ENCODE measurements at places on chromosomes 7 and 10. TPM values are rescaled to one million over a fixed set of nuclear protein-coding genes. Genes with fewer than 3 reads are reported as not detected.

The STEAP4 gene
- 0.52 TPM for polyA plus RNA-seq

The ERV3-1 gene
- 5.1 TPM for polyA plus RNA-seq

The TRIM73 gene
- 0.54 TPM for polyA plus RNA-seq

The BAMBI gene
- polyA plus RNA-seq: 2.9 TPM

- no peaks in the 10 kb centered on the region for H3K36me3 ChIP-seq
- H3K27ac ChIP-seq: no peak within 1 kb of the TSS
- H3K4me1 ChIP-seq: peaks cover 14% of the 10 kb centered on the region
- H3K4me3 ChIP-seq: peak within 1 kb of the TSS; percentile 48
- peaks cover 6% of the 10 kb centered on the region for H3K27me3 ChIP-seq
- DNase-seq: peak; percentile 28
Measured at GRCh38 chr7:48035301-48035966, at the start of gene C7orf57. Gene C7orf57 (plus strand): TSS chr7:48035543. CDS start chr7:48036309, 766 bp downstream.

GRCh38 chr10:35552650-35553342 lies 52.3 kb upstream of the GJD4 start:
- peaks cover 5% of the 10 kb centered on the region for H3K36me3 ChIP-seq
- H3K4me1 ChIP-seq: peaks cover under 1% of the 10 kb centered on the region
- H3K4me3 ChIP-seq: no peak overlapping the region
- no peak overlapping the region for H3K27ac ChIP-seq
- DNase-seq: no peak

The LEP gene
- polyA plus RNA-seq: 0.50 TPM

The SPDYE9 gene
- polyA plus RNA-seq: not detected

All from keratinocyte (primary cell).